ENCODE measurements at places on chromosomes 16 and 17.

DNA sequence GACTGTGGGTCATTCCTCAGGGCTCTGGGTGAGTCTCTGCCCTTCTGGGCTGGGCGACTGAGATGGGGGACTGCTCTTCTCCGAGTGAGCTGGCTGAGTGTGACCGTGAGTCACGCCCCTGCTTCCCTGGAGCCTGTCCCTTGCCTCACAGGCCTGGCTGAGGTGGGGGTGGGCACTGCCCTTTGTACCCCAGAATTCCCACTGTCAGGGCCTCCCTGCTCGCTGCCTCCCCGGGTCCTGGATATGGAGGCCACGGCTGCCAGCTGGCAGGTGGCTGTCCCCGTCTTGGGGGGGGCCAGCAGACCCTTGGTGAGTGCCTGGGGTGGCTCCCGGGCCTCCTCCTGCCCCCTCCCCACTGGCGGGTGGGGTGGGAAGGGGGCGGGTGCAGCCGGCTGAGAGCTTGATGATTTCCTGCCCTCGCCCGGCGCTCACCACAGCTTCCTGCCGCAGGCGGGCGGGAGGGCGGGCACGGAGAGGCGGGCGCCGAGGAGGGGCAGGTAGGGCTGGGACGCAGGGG, at the start of gene LAT:
Gene LAT, plus strand, starts transcription at position 434 of the 517 bp plus-strand sequence. CDS start 366 bp downstream, outside the sequence.
- no peak for DNase-seq

- DNase-seq, result no peak
Measured at GRCh38 chr16:72987480-72987901, 60.4 kb downstream of the ZFHX3 start.

DNA sequence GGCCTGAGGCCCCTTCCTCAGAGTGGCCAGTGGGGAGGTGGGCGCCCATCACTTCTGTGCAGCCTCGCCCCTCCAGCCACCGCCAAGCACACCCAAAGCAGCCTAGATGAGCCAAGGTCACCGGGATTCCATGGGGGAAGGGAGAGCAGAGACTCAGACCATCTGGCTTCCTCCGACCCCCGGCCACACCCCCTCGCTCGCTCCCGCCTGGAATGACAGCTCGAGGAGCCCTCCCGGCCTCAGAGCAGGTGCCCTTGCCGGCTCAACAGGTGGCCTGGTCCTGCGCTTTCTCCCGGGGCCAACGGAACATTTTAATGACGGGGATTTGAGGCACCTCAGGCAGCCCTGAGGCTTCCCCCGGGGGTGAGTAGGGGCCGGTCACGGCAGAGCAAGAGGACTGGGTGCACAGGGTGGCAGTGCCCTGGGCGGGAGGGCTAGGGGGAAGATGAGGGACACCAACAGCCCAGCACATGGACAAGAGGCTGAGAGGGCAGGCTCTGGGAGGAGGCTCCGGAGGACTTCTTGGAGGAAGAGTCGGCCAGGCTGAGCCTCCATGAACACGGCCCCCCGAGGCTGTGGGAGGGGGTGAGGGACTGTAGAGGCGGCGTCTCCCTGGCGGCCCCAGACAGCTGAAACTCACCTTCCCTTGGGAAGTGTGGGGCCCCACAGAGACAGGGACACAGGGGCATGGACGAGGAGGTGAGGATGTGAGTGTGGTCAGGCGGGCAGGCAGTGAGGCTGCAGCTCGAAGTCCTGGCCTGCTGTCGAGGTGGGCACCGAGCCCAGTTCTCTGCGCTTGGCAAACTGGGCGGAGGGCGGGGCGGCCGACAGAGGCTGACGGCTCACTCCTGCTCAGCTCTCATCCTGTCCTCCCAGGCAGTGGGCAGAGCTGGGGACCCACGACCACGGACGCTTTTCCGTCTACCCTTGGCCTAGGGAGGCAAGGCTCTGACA, 12.5 kb upstream of the C1QTNF8 start:
- DNase-seq, result peak; percentile 1

DNA sequence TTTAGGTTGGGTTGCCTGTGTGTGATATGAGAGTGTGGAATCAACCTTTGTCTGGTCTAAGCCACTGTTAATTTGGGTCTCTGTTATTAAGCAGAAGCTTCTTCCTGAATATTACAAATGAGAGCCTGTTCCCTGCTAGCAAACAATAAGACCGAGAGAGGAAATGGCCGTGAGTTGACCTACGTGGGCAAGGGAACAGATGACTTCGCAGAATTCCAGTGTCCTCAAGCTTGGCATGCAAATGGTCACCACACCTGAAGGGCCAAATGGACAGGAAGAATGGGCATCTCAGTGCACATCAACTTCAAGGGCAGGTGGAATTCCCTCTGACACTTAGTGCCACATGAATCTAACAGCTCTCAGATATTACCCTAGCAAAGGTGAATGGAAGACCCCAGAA, 250.8 kb upstream of the FOXF1 start:
- no peak for DNase-seq

GRCh38 chr17:76824093-76824492, 44.1 kb upstream of the MGAT5B start:
- no peak for DNase-seq

- DNase-seq, result no peak
Measured at GRCh38 chr16:81562174-81562849, 117.7 kb downstream of the CMIP start.

GRCh38 chr17:6355196-6355595, 79.7 kb downstream of the AIPL1 start:
- DNase-seq, result no peak

GRCh38 chr17:34082404-34082803, 172.7 kb upstream of the CCL2 start:
- no peak for DNase-seq

GRCh38 chr17:16019347-16019746, 19.7 kb downstream of the TTC19 start:
- DNase-seq, result no peak

DNA sequence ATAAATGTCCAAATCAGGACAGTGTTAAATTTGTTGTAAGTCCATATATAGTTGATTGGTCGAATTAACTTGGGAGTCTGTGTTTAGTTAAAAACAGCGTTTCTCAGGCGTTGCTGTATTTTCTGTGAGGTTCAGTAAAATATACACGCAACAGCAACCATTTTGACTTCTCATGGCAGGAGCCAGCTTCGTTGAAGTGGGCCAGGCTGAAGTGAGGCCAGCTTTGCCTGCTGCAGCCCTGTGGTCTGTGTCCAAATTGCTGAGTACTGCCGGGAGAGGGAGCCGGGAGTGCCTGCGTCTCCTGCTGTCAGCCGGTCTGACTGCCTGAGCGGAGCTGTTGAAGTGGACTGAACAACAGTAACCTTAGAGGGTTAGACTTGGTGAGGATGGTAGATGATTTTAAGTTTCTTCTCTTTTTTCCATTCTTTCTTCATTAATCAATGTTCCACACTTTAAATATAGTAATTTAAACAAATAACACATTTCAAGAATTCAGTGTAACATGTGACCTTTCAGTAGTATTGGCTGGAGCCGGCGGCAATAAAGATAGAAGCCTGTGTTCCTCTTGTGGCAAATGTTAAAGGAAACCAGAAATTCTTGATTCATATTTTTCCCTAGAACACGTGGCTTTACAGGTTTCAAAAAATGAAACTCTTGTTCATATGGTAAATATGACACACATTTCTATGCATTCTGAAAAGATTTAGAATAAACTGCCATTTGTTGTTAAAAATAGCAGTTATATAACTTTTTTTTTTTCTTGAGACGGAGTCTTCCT, 37.0 kb upstream of the ZNF750 start:
- DNase-seq, result peak; percentile 76

DNA sequence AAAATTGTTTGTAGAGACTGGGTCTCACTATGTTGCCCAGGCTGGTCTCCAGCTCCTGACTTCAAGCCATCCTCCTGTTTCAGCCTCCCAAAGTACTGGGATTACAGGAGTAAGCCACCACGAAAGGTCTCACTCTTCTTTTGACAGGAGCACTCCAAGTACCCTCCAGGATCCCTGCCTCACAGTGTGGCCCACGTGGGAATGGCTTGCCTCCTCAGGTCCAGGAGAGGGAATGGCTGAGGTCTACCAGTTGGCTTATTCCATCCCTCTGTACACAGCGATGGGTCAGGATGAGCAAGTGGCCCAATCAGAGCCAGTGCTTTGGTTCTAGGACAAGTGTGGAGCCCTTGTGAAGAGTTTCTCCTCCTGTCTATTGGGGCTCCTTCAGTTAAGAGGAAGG, 73.7 kb upstream of the ZNF423 start:
- no peak for DNase-seq

- DNase-seq, result no peak
Measured at GRCh38 chr17:31148205-31148604, 53.4 kb downstream of the NF1 start.

GRCh38 chr16:69532641-69533455, 32.9 kb upstream of the NFAT5 start:
- DNase-seq, result no peak

- peak; percentile 94 for DNase-seq
Measured at GRCh38 chr17:7573324-7574080, 5.9 kb upstream of the CD68 start.

DNA sequence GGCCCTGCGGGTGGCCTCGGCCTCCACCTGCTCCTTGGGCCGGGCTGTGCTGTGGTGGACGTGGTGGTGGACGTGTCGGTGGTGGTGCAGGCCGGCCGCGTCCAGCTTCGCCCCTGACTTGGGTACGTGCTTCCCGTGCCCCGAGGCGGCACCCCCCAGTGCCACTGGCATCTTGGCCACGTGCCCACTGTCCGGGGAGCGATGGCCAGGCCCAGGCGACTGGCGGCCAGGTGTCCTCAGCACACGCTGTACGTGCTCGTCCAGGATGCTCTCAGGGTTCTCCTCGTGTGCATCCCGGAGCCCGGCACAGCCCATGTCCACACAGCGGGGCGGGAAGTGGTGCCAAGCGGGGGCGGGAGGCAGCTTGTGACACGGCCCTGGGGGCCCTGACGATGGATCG, 14.9 kb downstream of the PDIA2 start:
- DNase-seq, result no peak

DNA sequence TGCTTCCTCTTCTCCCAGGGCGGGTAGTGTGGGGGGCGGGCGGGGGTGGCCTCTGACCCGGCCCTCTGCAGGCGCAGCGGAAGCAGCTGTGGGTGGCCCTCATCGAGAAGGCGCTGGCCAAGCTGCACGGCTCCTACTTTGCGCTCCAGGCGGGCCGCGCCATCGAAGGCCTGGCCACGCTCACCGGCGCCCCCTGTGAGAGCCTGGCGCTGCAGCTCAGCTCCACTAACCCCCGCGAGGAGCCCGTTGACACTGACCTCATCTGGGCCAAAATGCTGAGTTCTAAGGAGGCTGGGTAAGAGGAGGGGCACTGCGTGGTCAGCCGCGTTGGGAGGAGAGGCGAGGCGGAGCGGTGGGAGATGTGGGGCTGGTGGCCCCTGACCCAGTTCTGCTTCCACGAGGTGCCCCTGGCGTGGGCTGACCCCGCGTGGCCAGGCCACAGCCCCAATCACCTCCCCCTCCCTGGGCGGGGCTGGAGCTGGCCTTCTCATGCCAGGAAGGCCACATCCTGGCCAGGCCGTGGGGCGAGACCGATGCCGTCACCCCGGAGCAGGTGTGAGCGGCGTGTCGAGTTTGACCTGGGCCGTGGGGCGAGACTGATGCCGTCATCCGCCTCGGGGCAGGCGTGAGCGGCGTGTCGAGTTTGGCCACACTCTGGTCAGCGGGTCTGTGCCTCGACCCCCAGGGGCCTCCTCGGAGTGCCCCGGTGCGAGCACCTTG, 10.5 kb upstream of the PRR35 start:
- no peak for DNase-seq

DNA sequence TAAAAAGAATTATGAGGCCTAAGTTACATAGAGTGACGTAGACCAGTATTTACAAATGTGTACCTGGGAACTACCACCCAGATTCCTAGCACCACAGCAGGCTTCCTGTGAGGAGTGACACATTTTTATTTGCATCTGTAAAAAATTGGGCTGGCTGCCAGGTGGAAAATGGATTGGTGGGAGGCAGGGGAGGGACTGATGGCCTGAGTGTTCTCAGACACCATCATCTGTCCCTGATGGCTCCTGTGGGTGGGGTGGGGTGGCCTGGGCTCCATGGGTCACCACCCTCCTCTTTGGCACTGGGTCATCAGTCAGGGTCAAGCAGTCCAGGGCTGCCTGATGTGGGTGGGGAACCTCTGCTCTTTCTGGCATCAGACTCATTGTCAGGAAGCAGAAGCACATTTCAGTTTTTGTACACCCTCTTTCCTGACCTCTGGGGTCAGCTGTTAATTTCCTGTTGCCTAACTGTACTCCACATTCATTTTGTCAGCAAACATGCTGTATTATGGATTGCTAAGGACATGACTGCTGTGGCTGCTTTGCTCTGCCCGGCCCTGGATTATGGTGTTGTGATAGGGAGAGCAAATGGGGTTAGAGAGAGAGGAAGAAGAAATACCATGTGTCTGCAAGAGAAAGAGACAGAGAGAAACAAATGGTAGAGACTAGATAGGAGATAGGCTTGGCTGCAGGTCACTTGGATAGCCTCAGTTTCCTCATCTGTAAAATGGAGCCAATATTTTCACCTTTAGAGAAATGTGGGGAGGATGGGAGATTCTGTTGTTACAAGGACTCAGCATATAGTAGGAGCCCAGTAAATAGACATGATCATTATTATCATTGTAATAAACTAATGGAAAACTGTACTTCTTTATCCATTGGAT, 11.6 kb upstream of the MFAP4 start:
- peak; percentile 30 for DNase-seq

- DNase-seq, result no peak
Measured at GRCh38 chr16:31114468-31114867, 3.0 kb upstream of the KAT8 start.

DNA sequence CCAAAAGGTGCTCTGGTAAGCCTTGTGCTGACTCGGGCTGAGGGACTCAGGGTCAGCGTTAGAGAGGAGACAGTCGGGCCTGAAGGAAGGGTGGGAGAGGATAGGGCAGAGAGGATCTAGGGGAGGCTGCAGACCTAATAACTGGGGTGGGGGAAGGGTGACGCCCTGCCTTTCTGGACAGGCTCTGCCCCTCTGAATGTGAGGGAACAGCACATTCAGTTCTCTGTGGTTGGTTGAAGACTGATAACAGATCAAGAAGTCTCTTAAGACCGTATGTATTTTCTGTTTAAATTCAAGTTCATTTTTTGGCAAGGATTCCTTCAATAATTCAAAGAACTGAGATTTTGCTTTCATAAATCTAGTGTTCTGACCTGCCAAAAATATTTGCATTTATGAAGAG, 56.2 kb upstream of the TEKT3 start:
- DNase-seq, result no peak

- DNase-seq, result peak; percentile 35
Measured at GRCh38 chr16:21638573-21638975, 13.8 kb downstream of the IGSF6 start.

- peak; percentile 94 for DNase-seq
Measured at GRCh38 chr17:81898029-81898866, 3.8 kb upstream of the NPB start.

GRCh38 chr16:47499700-47500264, 38.7 kb downstream of the PHKB start:
- no peak for DNase-seq

DNA sequence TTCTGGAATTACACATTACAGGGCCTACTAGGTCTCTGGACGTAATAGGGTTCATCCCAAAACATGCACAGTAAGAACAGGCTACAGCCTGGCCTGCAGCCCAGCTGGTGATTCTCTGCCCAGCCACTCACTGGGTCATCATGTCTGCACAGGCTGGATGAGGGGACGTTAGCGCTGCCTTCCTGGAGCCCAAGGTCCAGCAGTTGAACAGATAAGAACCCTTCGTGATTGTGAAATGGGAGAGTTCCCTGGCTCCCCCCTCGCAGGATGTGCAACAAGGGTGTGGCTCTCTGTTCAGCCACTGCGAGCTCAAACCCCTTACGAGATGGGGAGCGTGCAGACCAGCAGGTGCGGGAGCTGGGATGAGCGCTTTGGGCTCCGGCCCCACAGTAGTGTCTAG, 200.0 kb upstream of the CDH5 start:
- DNase-seq, result no peak

- no peak for DNase-seq
Measured at GRCh38 chr16:1884889-1885288, 12.9 kb upstream of the MEIOB start.

All from astrocyte of the spinal cord (primary cell).